ENCODE measurements at places on chromosomes 5 and 9.
A peak's percentile ranks its signal among the peaks of the same experiment; 100 is the strongest.

- peak; percentile 95 for DNase-seq
Observed at GRCh38 chr9:129141066-129142041, 30.1 kb downstream of the PTPA start.

DNA sequence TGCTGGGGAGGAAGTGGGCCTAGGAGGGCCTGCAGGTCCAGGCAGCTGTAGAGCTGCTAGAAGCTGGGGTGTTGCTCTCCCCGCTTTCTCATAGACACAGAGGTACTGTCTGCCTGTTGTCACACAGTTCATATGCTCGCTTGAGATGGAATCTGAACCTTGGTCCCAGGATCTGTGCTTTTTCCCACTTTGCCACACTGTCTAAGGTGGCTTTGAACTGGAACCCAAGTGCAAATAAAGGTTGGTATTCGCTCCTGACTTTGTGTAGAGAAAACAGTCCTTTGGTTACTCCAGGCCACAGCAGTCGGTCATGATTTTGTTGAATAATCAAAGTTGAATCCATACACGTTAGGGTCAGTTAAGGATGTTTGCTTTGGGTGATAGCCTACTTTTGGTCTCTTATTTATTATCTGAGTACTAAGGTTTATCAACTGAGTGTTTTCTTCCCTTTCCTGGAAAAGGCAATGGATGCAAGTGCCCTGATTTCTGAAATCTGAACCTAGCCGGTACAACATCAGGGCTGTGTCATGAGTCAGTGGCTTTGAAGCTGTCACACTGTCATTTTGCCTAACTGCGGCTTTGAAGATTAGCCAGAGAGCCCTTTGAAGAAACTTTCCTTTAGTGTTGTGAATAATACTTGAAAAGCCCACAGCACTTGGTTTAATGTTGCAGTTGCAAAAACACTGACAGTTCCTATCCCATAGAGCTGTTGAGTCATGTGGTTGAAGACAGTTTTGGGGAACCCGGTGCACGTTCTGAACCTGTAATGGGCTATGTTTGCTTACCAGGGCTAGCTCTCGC lies 41.3 kb downstream of the HABP4 start:
- DNase-seq: no peak

- DNase-seq: no peak
Observed at GRCh38 chr9:134058716-134059115, 9.1 kb downstream of the BRD3 start.

GRCh38 chr5:143222287-143223231 lies 180.9 kb downstream of the NR3C1 start:
- DNase-seq: peak; percentile 27
